ENCODE measurements at places on chromosomes 3 and 15. TPM values are rescaled to one million over a fixed set of nuclear protein-coding genes. Genes with fewer than 3 reads are reported as not detected.

NAALADL2 gene
- not detected for total RNA-seq

TEX9 gene
- 4.9 TPM for total RNA-seq

SEMA5B gene
- 0.16 TPM for total RNA-seq

NEK10 gene
- 0.64 TPM for total RNA-seq

IMPG2 gene
- total RNA-seq: not detected
